ENCODE measurements at places on chromosomes 6 and 20.

DNA sequence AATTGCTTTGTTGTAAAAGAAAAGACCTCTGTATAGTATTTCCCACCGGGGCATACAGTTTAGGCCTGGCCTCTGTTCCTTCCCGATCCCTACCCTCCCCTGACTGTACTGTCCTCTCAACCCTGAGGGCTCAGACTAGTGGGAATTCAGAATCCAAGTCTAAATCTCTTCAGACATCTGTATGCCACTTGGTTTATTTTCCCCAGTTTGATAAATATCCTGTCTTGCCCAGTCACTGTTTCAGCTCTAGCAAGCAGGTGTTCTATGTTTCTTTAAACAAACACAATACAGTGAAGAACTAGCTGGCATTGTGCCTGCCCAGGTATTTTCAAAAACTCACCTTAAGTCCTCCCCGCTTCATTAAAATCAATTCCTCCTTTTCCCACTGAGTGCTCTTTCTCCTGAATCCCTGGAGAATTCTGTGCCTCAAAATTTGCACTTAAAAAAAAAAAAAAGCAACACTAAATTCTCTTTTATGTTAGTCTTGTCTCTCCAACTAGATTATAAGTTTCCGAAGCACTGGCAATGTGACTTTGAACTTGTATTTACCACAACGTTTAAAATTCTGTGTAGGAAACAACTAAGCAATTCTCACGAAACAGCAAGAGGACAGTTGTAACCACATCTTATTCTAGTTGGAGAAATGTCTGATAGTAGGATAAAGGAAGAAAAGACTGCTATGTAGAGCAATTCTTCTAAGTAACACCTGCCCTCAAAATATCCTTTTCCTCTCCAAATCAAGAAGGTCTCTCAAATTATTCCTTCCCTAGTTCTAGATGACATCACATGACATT, 112.0 kb upstream of the CARMIL1 start:
- DNase-seq, result no peak

- no peak for DNase-seq
Measured at GRCh38 chr20:41786158-41786557, 168.0 kb upstream of the CHD6 start.

GRCh38 chr20:18639501-18639979, 51.7 kb downstream of the DTD1 start:
- DNase-seq, result no peak

- no peak for DNase-seq
Measured at GRCh38 chr20:9223296-9223695, 154.4 kb downstream of the PLCB4 start.

- no peak for DNase-seq
Measured at GRCh38 chr6:75830959-75831885, 82.2 kb downstream of the MYO6 start.

DNA sequence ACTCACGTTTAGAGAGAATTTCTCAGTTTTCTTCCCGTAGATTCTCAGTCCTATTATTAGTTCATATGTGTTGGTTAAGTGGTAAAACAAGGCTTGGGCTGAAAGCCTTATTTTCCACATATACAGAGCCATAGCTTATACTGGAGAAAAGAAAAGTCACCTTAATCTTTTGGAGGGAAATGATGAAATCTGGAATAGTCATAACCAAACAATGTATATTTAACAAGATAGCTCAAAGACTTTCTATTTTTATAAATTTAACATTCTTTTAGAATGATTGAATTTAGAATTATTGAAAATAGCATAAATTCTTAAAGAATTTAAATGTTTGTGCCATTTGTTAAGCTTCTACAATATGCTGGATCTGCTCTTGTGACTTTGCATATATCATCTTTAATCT, 85.8 kb downstream of the CDKAL1 start:
- DNase-seq, result no peak

GRCh38 chr20:1274485-1275311, 8.6 kb downstream of the SNPH start:
- DNase-seq, result no peak

- DNase-seq, result no peak
Measured at GRCh38 chr6:151320140-151320539, 71.2 kb downstream of the ZBTB2 start.

- no peak for DNase-seq
Measured at GRCh38 chr6:75098709-75099108, 107.1 kb downstream of the COL12A1 start.

DNA sequence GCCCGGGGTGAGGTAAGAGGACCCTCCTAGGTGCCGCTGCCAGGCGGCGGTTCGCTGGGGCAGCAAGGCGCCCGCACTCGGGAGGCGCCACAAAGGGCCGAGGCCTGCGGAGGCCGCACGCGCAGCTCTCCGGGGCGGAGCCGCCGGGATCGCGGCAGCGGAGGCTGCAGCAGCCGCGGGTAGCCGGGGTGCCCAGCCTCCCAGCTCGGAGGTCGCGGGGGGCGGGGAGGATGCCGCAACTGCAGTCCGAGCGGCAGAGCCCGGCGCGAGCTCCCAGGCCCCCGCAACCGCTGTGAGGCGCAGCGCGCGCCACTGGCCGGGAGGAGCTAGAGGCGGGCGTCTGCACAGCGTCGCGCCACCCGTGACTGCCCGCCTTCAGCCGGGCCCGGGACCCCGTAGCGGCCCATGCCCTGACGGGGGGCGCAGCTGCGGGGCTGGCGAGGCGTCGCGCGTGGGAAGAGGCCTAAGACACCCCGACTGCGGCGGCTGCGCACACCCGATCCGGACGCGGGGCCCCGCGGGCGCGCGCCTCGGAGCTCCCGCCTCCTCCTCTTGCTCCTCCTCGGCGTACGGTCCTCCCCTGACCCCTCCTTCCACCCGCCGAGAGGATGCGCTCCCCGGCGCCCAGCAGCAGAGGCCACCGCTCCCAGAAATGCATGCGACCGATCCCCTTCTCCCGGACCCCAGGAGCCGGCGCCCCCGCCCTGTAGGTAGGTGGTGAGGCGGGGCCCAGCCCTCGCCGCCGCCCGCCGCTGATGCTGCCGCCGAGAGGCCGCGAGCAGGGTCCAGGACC, at the start of gene NCOA7:
Gene NCOA7 (plus strand): TSS at position 603 of the 793 bp plus-strand sequence. CDS start 24,395 bp downstream, outside the sequence.
- peak; percentile 90 for DNase-seq

- DNase-seq, result no peak
Measured at GRCh38 chr20:18856873-18857272, 43.3 kb downstream of the SCP2D1 start.

DNA sequence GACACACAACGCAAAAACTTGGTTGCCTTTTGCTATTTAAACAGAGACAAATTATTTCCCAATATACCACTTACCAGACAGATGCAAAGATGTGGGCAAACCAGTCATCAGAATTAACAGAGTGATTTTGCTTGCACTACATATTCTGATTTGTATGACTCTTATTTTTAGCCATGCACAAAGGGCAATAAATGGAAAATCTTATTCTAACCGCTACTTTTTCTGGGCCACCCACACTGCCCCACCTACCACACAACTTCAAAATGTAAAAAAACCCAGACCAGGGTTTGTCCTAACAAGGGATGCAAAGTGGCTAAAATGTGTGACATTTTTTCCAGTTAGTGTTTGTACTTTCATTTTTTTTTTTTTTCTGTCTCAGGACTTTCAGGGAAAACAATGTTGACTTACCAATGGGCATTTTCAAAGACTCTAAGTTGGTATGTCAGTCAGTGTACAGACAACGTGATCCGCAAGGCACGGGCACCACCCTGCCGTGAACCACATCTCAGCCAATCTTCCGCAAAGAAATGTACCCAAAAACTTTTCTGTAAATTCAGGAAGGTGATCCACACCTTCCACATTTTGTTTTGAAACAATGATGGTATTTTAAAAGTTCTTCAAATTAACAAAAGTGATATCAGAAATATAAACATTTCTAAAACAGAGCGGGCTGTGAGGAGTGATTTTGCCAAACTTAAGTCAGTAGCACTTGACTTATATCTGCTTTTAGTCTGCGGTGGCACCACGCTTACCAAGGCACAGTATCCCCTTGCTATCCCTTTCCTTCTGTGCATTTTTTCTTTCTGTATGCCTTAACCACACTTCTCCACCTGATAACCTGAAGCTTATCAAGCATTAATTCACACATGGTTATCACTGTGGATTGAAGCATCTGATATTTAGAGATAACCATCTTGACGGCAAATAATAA, 185.6 kb downstream of the GJA10 start:
- DNase-seq, result no peak

DNA sequence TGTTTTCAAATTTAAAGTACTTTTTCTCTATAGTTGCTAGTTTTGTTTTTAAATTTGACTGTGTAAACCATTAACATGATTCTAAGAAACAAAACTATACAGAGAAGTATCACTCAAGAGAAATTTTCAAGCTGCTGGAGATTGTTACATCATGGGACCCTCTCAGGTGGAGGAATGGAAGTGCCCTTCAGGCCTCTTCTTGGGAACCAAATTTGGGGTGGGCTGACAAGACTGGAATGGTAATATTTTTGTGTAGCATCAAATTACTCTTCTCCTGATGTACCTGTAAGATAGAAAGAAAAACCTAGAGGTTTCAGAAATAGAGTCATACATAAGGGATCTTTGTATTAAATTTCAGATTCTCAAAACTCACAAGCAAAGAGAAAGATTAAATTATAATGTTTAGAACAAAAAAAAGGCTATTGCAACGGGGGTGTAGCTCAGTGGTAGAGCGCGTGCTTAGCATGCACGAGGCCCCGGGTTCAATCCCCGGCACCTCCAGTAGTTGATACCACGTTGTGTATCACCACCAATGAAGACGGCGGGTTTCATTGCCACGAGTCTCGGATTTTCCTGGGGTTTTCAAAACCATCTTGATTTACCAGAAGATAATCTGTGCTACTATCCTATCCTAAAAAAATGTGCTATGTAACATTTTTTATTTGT, 193.7 kb downstream of the GPX5 start:
- no peak for DNase-seq

DNA sequence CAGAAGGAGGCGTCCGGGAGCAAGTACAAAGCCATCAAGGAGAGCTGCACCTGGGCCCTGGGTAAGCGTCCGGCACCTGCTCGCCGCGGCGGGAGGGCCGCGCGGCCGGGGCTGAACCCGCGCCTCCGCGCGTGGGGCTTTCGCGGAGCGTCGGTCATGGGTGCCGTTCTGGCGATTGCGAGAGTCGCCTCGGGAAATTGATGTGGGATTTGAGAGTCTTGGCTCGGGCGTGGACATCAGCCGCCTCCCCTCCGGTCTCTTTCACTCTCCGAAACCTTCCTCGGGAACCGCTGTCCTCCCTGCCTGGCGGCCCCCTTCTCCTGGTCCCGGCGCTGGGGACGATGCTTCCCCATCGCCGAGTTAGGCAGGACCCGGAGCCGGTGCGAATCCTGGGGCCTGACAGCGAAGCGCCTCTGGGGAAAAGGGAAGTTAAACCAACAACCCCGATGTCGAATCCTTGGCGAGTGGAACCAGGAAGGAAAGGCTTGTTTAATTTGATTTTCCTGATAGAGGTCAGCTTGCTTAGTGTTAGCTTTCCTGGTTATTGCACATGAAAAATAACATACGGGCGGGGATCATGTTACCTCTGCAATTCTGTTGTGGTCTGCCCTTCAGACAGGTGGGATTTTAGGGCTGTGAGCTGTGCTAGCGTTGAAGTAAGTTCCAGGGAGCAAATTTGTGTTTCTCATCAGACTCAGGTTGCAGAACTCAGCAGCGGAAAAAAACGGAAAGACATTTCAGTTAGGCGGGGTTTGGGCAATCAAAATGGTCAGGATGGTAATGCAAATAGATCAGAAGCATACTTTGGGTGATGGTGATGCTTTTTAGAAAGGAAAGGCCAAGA, 594 bp downstream of the ARFGEF3 start:
- peak; percentile 58 for DNase-seq

GRCh38 chr6:90169374-90169773, 127.3 kb downstream of the BACH2 start:
- DNase-seq, result no peak

DNA sequence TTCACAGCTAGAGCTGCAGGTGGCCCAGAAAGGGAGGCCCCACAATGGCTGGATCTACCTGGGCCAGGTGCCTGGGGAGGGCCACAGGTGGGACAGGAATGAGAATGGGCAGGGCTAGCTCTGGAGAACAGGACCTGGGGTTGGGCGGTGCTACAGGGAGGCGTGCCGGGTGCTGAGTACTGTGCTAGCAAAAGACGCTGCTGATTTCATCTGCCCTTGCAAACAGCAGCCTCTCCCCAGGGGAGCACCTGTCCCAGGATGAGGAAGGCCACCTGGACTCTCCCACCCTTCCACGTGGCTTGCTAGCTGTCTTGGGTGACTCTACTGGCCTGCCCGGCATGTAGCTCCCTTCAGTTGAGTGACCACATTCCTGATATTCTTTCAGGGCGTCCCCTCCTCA, 6.6 kb upstream of the YTHDF1 start:
- no peak for DNase-seq

DNA sequence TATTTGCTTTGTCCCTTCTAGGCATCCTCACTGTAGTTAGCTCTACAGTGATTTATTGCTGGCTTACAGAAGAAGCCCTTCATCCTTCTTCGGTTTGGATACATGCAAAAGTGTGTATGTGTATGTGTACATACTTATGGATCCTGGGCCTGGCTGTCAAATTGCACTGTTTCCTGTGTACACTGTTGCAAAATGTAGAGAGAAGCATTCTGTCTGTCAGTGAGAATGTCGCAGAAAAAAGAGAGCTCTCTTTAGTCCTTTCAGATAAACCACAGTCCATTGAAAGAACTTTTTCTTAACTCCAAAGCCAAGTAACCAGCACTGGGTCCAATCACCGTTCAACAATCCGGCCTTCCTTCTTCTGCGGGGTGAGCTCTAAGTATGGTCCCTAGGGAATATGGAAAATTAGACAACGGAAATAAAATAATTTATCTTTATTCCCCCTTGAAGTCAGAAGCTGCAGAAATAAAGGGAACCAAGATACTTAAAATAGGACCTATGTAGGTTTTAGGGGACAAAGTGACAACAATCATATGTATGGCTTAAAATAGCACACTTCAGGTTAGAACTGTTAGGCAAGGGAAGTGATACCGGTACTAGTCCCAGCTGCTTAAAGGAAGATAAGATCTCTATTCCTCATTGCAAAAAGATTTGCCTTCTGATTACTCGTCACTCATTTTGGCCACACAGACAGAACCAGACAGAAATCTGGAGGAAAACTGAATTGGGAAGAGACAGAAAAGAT, 107.0 kb downstream of the CD83 start:
- DNase-seq, result no peak

- no peak for DNase-seq
Measured at GRCh38 chr6:38688579-38689087, 14.3 kb downstream of the GLO1 start.

DNA sequence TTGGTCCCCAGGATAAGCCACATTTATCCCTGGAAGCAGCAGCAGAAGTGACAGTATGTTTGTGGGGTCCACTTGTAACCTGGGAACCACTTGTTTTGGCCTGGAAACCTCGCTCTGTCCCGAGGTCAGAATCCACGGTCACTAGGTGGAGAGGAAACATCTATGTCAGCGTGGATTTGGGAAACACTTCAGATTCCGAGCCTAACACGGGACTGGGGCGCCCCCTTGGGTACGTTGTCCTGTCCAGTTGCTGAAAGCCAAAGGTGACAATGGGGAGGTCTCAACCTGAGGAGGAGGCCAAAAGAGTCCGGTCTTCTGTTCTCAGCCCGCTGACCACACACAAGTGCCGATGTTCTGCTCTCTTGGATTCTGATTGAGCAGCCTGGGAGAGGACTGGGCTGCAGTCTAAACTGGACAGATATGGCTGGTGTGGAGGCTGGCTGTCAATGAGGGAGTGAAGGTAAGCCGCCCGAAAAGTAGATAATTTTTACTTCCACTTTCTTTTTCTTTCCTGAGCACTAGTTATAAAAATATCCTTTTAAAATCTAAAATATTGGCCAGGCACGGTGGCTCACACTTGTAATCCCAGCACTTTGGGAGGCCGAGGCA, 4.9 kb upstream of the ZFP57 start:
- DNase-seq, result no peak
